Right atrium auricular region (tissue), 2 donors: ENCODE measurements at places on chromosomes 13 and 19. TPM values are rescaled to one million over a fixed set of nuclear protein-coding genes. Genes with fewer than 3 reads are reported as not detected.

Gene ZNF433
- 5.5 TPM for total RNA-seq

Gene CD209
- 0.59 TPM for total RNA-seq

Gene CEACAM4
- total RNA-seq = not detected

GRCh38 chr19:11530432-11530831, 1.5 kb upstream of the ECSIT start:
- peak; percentile 85 for DNase-seq

GRCh38 chr13:23772717-23773116, 116.5 kb downstream of the MIPEP start:
- no peak for DNase-seq
